Mammary microvascular endothelial cell (primary cell): ENCODE measurements at places on chromosomes 5 and 9. TPM values are rescaled to one million over a fixed set of nuclear protein-coding genes. Genes with fewer than 3 reads are reported as not detected.

The NR5A1 gene
- not detected in 2 replicates for total RNA-seq

The FGD3 gene
- total RNA-seq, result not detected in 2 replicates

The RORB gene
- total RNA-seq, result under 0.01 TPM in 1 of 2 replicates, not detected in the other

The ATP10B gene
- total RNA-seq, result not detected in 2 replicates

The RNF44 gene
- total RNA-seq, result 6.5 and 7.3 TPM in 2 replicates

The VCAN gene
- 3.4 and 4.8 TPM in 2 replicates for total RNA-seq

The PCDHGB5 gene
- 7.9 and 8.3 TPM in 2 replicates for total RNA-seq

The ROR2 gene
- 0.15 TPM in 1 of 2 replicates, not detected in the other for total RNA-seq

The OMD gene
- total RNA-seq, result not detected in 2 replicates

The PCA3 gene
- 0.13 and 0.34 TPM in 2 replicates for total RNA-seq

The FAM78A gene
- 2.2 and 3.2 TPM in 2 replicates for total RNA-seq

The FRMPD1 gene
- not detected in 2 replicates for total RNA-seq

The TTC23L gene
- not detected in 2 replicates for total RNA-seq

The SPINK13 gene
- total RNA-seq, result not detected in 2 replicates

The CSF1R gene
- not detected in 2 replicates for total RNA-seq

The C1QTNF3 gene
- total RNA-seq, result 0.54 TPM in 1 of 2 replicates, not detected in the other

The FAM169A gene
- 1.5 and 2.8 TPM in 2 replicates for total RNA-seq

The PCDHA5 gene
- not detected in 2 replicates for total RNA-seq
